ENCODE measurements at places on chromosomes 1 and 21.

- DNase-seq = no peak
These were observed 855 bp upstream of the IVNS1ABP start for GRCh38 chr1:185317886-185318310.

GRCh38 chr1:93822730-93823425 lies 56.1 kb downstream of the DNTTIP2 start:
- no peak for DNase-seq

GRCh38 chr21:17925000-17925610 lies 105.9 kb upstream of the C21orf91 start:
- peak; percentile 22 for DNase-seq

DNA sequence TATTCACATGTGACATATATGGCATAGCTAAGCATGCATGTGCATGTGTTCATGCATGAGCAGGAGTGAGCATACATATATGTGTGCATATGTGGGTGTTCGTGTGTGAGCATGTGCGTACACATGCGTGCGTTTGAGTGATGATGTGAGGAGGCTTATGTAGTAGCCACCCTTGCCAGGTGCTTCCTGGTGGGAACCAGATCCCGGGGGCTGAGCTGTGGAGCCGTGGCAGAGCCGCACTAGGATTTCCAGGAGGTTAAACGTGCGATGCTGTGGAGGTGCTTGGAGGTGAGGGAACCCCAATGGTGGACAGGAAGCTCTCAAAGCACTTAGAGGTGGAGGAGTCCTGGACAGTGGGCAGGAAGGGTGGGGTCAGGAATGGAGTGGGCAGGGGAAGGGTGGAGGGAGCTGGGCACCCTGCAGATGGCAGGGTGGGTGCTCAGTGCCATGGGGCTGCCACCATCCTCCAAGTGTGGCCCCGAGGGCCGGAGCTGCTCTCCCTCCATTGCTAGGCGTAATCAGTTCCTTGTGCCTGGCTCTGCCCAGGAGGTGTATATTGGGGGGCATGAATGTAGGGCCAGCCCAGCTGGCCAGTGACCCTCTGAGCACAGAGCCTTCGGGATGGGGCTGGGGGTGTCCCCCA lies 48.5 kb downstream of the COL18A1 start:
- no peak for DNase-seq

GRCh38 chr1:12206792-12207424 lies 22.9 kb upstream of the VPS13D start:
- no peak for DNase-seq

GRCh38 chr21:46596201-46596600 lies 8.7 kb downstream of the S100B start:
- no peak for DNase-seq

GRCh38 chr21:17732306-17732705 lies 86.8 kb downstream of the C21orf91 start:
- no peak for DNase-seq

DNA sequence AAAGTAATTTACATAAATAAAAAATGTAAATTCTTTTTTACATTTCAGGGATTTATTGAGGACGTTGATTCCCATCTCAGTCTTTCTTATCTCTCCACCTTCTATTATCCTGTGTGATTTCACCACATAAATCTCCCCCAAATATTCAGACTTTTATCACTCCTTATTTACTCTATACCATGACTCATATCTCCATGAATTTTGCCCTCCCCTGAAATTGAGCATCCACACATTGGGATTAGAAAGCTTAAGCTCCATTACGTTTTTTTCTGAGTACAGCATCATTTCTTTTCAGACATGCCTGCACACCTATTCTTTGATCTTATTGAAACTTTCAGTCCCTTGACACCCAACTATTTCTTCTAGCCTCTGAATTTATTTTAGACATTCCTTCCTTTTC lies 111.2 kb downstream of the IFI44 start:
- no peak for DNase-seq

DNA sequence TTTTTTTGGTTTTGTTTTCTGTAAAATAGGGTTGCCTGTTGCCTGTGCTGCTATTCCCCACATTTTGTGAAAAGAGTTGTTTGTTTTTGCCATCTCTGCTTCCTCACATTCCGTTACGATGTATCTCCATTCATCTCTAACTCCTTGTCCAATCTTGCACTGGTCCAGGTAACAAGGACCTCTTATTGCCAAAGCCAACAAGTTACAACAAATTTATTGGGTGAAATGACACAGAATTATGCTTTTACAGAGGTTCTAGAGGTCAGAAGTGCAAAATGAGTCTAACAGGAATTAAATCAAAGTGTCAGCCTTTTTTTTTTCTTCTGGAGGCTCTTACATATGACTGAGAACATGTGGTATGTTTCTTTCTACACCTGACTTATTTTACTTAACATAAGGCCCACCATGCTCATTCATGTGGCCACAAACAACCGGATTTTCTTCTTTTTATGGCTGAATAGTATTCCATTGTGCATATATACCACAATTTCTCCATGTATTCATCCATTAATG lies 787.9 kb upstream of the B3GALT2 start:
- DNase-seq = no peak

DNA sequence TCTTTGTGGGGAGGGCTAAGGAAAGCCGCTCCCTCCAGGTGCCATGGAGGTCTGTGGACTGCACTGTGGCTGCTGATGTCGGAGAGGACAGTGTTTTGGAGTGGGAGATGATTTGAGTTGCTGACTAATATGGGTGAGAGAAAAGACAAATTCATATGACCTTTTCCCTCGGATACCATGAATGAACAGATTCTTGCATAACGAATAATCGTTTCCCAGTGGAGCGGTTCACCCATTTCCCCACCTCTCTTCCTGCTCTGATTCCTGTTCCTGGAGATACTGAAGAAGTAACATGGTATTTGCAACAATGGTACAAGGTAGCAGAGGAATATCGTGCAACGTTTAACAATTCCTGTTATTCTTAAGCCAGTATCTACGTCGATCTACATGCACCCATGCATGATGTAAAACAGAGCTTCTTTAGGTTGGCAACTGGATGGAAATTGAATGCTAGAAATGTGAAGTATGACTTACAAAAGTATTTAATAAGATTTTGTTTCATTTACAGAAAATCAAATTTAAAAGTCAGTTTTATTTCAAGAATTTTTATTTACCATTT lies 227.1 kb downstream of the TOMM20 start:
- no peak for DNase-seq

DNA sequence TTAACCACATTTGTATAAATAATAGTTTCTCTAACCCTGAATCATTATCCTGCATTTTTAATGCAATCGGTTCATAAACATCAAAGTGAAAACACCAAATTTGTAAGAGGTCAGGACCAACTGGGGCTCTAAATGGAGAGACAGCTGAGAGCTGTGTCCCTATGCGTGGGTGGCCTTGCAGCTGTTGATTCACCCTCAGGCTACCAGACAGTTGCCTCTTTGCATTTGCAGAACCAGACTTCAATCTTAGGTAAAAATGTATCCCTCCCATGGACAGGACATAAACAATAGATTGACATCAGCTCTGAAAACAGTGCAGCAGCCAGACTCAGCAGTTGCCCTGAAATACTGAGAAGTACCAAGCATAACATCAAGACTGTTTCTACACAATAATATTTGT lies 8.8 kb upstream of the TGFB2 start:
- DNase-seq = no peak
